ENCODE measurements at places on chromosomes 11 and 22.

- DNase-seq: peak; percentile 37
These were observed 9.3 kb downstream of the ARHGEF17 start for GRCh38 chr11:73317373-73317772.

DNA sequence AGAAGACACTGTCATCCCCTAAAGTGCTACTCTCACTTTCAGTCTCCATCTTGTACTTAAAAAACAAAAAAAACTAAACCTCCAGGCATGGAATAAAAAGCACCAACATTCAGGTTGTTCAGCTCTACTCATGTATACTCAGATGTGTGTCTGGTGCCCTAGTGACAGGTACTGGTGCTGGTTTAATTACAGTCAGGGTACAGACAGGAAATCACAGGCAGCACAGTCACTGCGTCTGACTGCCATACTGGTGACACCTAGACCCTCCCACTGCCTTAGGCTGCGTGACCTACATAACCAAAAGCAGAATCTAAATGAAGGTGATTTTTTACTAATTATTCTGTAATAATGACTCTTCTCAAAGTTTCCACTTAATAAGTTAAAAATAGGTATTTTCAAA is at the start of gene ARHGAP32:
Gene ARHGAP32, minus strand, starts transcription at position 176 of the 400 bp plus-strand sequence. Its CDS starts 127 bp downstream, at position 49.
- DNase-seq: no peak

- peak; percentile 36 for DNase-seq
These were observed 1.4 kb downstream of the PRR14L start for GRCh38 chr22:31748490-31748889.

DNA sequence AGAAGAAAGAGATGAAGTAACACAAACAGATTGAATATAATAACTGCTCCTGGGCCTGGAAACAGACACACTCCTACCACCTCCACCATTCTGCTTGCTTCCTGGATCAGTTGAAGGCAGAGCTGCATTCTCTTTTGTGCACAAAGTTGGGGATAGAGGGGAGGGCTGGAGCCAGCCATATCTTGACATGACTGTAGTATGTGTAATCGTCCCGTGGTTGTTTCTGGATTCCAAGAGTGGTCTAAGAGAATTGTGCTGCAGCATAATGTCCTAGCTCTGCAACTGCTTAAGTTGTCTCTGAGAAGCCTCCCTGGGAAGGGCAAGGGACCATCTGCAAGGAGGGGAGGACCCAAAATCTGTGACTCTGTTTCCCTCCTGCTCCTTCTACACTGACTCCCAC is 3.2 kb downstream of the CRY2 start:
- DNase-seq: peak; percentile 64

DNA sequence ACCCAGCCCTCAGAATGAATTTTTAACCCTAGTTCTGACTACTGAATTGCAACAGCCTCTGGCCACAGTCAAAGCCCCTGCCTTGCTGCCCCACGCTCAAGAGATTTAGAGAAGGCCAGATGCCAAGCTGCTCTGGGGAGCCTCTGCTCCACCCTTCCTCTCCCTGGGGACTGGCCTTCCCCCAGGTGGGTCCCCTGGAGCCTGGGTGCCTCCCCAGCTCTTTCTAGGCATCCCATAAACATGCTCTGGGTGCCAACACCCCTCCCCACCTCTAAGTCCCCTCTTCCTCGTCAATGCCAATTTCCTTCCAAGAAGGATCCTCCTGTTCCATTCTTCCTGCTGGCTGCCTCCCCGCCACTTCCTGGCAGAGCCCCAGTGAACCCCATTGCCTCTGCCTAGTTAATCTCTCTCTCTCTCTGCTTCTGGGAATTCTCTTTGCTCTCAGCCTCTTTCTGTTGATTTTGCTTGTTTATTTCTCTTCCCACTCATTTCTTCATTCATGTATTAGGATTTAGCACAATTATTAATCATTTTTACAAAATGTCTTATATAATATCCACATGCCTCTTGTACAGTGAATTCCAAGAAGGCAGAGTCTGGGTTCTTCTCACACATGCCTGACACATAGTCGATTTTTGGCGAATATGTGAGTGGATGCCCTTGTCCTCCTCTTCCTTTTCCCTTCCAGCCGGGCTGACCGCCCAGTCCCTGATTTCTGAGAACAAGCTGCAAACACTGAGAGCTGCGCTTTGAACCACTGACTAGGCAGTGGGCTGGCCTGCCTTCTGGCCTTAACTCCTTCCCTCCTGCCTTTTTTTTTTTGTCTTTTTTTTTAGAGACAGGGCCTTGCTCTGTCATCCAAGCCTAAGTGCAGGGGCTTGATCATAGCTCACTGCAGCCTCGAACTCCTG is 17.5 kb downstream of the UQCR10 start:
- no peak for DNase-seq

GRCh38 chr22:46472722-46473016 is 64.8 kb downstream of the CELSR1 start:
- DNase-seq: no peak

GRCh38 chr22:47322854-47323253 is 560.4 kb downstream of the TBC1D22A start:
- DNase-seq: no peak

GRCh38 chr11:42571878-42572610 is 739.8 kb upstream of the API5 start:
- DNase-seq: no peak

- DNase-seq: peak; percentile 53
These were observed 1.3 kb upstream of the SSH3 start for GRCh38 chr11:67301951-67302516.

- peak; percentile 9 for DNase-seq
These were observed 234.9 kb upstream of the POU2AF2 start for GRCh38 chr11:111010391-111011274.

DNA sequence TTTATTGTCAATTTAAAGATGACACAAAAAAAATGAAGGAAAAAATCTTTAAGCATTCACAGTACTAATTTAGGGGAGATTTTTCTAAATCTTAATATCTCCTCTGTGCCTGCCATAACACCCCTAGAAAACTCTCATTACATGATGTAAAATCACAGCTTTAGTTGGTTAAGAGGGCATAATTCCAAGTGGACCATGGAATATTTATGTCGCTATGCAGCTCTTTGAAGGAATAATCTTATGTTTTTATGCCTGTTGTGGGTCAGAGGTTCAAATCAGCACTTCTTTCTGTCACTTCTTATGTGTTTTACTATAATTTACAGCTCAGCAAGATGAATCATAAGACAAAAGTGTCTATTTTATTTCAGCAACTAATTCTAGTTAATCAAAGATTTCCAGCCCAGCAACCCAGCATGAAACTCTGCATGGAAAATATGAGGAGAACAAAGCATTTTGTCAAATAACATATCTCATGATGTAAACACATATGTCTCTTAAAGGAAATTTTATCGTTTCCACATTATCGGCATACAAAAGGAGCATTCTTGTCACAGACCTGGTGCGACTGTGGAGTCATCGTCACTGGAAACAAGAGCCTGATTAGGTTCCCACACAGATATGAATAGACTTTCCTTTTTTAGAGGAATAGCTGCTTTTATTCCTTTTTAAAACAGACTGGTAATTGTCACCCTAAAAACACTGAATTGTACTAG is 274.8 kb downstream of the SOX6 start:
- DNase-seq: no peak

GRCh38 chr11:113001709-113002108 is 40.5 kb downstream of the NCAM1 start:
- DNase-seq: no peak
